ENCODE measurements at places on chromosomes 7 and 10.

GRCh38 chr7:39923091-39923490 lies 27.0 kb upstream of the CDK13 start:
- no peak for DNase-seq

DNA sequence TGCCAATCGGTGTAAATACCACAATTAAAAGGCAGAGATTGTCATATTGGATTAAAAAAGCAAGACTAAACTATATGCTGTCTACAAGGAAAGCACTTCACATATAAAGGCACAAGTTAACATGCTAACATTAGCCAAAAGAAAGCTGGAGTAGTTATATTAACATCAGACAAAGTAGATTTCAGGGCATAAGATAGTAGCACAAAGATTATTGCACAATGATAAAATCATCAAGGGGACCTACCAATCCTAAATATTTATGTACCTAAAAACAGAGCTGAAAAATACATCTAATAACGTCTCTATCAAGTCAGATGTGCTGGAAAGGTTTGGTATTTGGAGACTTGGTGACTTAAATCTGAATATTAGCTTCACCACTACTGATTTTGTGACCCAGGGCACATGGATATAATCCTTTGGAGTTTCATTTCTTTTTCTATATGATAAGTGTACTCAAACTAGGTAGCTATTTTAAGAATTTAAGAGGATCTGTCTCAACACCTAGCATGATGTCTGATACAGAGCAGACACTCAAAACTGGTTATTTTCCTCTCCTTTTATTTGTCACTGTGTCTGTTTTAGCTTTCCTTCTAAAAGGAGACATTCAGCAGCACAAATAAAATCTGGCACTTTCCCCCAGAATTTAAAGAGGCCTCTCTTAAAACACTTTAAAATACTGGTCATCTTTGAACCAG lies 156.5 kb downstream of the DOCK4 start:
- no peak for DNase-seq

DNA sequence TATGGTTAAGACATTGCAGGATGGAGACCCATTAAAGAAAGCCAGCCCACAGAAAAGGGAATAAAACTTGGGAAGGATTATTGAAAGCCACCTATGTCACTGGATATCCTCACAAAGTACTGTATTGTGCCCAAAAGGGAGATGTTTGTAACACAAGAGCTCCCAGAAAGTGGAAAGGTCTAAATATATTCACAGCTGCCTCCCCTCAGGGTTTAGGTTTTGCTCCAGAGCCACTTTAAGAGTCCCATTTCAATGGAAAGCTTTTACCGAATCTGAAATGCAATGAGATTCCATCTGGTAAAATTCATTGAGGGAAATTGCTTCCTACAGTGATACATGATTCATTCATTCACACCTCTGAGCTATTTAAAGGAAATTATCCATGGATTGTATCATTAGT lies 176.4 kb downstream of the XPNPEP1 start:
- DNase-seq = no peak

DNA sequence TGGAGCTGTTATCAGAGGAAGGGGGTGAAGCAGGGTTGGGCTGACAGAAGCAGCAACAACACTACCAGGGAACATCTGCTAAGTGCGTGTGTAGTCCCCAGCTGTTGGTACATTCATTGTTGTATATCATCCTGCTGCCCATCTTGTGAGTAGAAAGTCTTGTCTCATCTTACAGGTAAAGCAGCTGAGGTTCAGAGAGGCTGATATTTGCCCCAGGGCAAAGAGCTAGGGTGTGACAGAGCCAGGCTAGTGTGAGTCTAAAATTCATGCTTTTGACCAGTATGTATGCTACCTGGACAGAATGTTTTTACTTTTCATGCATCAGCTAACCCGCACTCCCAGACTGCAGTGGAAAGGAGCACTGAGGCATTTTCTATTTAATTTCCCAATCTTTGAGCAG lies 221.6 kb downstream of the STK31 start:
- no peak for DNase-seq

GRCh38 chr7:7562736-7563135 lies 3.9 kb upstream of the MIOS start:
- no peak for DNase-seq

- DNase-seq = peak; percentile 49
Observed at GRCh38 chr10:97320480-97321031, 1.5 kb downstream of the FRAT1 start.

DNA sequence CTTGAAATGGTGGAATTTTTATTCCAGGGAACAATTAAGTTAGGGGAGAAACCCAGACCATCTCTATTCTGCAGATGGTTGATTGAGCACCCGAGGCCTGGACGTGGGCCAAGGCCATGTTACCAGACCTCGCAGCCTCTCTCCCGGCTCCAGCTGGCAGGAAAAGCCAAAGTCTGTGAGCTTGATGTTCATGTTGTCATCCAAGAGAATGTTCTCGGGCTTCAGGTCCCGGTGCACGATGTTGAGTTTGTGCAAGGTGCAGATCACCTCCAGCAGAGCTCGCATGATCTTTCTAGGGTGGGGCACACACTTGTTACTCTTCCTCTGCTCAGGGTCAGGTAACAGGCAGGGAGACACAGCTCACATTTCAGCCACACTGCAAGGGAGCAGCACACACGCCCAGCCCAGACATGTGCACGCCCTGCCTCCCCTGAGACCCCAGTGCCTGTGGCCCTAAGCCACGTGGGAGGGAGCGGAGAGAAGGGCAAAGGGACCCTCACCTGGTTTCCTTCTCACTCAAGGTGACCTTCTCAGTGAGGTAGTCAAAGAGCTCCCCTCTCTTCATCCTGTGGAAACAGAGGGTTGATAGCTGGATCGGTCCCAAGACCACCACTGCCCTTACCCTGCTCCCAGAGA lies 9.5 kb downstream of the PHKG1 start:
- no peak for DNase-seq

DNA sequence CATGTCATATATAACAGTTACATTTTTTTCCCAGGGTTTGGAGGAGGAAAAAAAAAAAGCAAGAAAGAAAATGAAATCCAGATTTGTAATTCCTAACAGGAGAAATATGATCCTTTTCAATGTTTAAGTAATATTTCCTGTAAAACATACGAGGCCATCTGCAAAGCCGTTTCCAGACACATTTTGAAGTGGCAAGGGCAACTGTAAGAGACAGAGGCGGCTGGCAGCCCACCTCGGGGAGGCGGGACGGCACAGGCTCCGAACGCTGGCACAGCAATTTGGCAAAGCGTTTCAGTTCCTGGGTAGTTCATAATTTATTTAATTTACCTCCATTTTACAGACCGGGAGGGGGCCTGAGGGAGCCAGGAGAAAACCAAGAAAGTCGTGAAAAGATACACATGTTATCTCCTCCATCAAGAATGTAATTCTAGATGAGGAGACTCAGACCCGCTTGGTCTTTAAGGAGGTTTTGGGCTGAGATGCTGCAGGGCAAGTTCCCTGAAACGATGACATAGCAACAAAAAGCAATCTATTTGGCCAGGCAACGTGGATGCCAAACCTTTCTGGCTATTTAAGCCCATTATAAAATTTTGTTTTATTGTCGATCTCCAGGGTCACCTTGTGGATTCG lies 448.5 kb upstream of the MKI67 start:
- DNase-seq = no peak

- DNase-seq = peak; percentile 27
Observed at GRCh38 chr7:117993377-117994003, 120.2 kb upstream of the CTTNBP2 start.

- no peak for DNase-seq
Observed at GRCh38 chr10:78744491-78745090, 324.2 kb upstream of the ZMIZ1 start.

GRCh38 chr7:94980418-94981142 lies 73.2 kb downstream of the PPP1R9A start:
- no peak for DNase-seq

DNA sequence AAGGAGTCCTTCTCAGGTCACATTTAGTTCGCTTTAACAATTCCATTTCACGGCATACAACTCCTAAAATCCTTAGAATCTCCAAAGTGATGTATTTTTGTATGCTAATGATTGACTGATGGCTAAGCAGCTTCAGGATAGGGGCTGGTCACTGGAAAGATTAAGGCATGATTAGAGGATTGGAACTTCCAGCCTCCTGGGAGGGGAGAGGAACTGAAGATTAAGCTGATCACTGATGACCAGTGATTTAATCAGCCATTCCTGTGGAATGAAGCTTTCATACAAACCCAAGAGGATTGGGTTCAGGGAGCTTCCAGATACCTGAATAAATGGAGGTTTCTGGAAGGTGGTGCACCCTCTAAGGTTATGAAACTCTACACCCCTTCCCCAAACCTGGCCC lies 123.9 kb upstream of the CDK13 start:
- DNase-seq = no peak

DNA sequence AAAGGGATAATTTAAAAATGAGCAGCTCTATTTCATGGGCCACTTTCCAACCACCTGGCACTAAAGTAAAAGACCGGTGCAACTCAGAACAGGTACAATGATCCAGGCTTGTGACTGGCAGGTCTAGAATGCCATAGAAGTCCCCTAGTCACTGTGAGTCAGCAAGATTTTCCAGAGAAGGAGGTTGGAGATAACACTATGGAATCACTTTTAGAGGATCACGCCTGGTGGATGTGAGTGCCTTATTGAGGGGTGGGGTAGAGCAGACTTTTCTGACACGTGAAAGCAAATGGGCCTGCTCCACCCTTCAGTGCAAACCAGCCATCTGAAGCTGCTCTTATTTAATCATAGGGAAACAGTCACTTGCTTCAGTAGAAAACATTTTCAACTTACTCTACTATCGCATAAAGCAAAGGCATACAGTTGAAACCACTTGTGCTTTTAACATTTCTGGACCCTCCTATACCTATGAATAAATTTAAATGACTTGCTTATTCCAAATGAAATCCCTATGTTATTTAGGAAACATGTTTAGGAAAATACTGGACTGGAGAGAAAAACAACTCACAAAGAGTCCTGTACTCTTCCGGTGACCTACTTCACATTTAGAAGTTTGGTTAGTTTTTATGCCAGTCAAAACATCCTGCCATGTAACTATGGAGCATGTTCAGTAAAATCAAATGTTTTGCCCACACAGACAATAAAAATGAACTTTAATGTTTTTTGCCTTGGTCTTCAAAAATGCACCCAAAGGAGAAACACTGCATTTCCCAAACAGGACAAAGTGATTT lies 21.5 kb upstream of the AKR1C1 start:
- DNase-seq = no peak

DNA sequence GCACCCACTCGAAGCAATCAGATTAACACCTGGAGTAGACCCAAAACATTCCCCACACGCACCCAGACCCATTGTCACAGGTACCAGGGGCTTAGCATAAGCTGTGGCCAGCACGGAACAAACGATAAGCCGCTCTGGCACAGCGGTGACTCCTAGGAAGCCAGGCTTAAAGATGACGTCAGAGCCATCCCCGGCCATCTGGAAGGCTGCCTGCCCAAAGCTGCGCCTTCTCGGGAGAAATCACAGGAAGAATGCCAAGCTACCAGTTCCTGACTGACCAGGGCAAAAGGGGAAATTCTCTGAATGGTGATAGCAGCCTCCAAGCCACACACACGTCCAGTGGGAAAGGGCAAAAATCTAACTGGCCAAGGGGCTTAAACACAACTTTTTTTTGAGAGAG lies 13.0 kb upstream of the WIPI2 start:
- DNase-seq = no peak

DNA sequence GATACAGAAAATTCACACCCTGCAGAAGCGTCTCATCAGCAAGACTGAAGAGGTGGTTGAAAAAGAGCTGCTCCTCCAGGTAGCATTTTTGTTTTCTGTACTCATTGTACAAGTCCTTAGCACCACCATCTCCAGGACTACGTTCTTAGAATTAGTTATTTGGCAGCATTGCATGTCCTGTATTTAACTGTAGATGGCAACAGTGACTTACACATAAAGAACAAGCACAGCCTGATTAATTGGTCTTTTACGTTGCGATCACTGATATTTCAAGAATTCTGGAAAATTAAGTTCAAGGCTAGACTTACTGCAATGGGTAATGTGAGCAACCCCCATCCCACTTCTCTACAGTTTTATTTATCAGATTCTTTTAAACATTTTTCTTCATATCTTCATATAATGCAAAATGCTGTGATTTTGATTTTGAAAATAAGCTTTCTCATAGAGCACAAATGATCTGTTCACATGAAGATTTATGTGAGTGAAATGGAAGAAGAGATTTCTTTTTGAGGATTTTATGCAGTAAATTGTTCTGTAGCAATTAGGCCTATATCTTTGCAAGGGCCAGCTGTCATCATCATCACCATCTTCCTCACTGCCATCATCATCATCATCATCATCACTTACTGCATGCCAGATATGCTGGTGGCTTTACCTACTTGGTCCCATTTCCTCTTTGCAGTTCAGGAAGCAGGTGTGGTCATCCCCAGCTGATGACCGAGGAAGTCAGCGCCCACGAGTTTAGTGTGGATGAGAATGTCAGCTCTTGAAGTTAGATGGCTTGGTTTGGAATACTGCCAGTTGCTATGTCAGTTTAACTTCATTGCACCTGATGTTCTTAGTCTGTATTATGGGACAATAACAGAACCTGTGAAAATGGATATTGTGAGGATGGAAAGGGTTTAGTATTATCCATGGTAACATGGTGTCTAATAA lies 53.4 kb downstream of the CFAP58 start:
- DNase-seq = no peak

GRCh38 chr10:103629581-103629980 lies 136.1 kb downstream of the NEURL1 start:
- DNase-seq = no peak

GRCh38 chr10:133110133-133110532 lies 22.4 kb downstream of the ADGRA1 start:
- no peak for DNase-seq

- no peak for DNase-seq
Observed at GRCh38 chr7:83859827-83860226, 210.9 kb upstream of the SEMA3E start.

GRCh38 chr7:130732980-130733930 lies 752 bp downstream of the KLF14 start:
- peak; percentile 23 for DNase-seq

- DNase-seq = peak; percentile 57
Observed at GRCh38 chr7:80078159-80078731, 56.4 kb upstream of the GNAI1 start.

DNA sequence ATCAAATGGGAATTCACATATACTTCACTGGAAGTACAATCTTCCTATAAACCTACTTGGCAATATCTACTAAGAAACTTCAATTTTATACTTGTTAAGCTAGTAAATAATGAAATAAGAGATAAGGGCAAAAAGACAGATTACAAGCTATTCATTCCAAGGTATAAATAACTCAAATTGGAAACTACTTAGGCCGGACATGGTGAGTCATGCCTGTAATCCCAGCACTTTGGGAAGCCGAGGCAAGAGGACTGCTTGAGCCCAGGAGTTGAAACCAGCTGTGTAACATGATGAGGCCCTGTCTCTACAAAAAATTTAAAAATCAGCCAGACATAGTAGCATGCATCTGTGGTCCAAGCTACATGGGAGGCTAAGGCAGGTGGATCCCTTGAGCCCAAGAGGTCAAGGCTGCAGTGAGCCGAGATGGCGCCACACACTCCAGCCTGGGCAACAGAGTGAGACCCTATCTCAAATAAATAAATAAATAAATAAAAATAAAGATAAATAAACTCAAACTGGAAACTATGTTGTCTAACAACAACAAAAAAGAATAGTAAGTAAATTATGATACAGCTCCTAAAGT lies 37.6 kb downstream of the ARHGAP21 start:
- DNase-seq = no peak

Data from activated CD8-positive, alpha-beta T cell treated with anti-CD3 and anti-CD28 coated beads for 36 hours (primary cell).